T-cell (primary cell): ENCODE measurements at places on chromosomes 1 and 21. TPM values are rescaled to one million over a fixed set of nuclear protein-coding genes. Genes with fewer than 3 reads are reported as not detected.

FCRLB gene
- 0.75 TPM for total RNA-seq

GRCh38 chr1:17258758-17259130 lies 9.8 kb downstream of the PADI3 start:
- H3K27me3 ChIP-seq: peaks cover 48% of the 10 kb centered on the region
- no peaks in the 10 kb centered on the region for H3K4me1 ChIP-seq
- DNase-seq: no peak
- no peak overlapping the region for H3K4me3 ChIP-seq

- H3K4me3 ChIP-seq: no peak overlapping the region
- DNase-seq: no peak
- no peak overlapping the region for H3K27ac ChIP-seq
These were observed 54.2 kb upstream of the SLC44A3 start for GRCh38 chr1:94765958-94766357.

RGL1 gene
- total RNA-seq: 1.7 TPM

- H3K4me3 ChIP-seq: no peak overlapping the region
- peaks cover 20% of the 10 kb centered on the region for H3K4me1 ChIP-seq
- peaks cover 28% of the 10 kb centered on the region for H3K27me3 ChIP-seq
- H3K27ac ChIP-seq: no peak overlapping the region
- no peak for DNase-seq
These were observed 7.0 kb upstream of the CELSR2 start for GRCh38 chr1:109242387-109242786.

F13B gene
- total RNA-seq: not detected

SLC27A3 gene
- 24.5 TPM for total RNA-seq

GRCh38 chr1:206723805-206724472 lies 39.2 kb downstream of the MAPKAPK2 start:
- peaks cover 57% of the 10 kb centered on the region for H3K4me1 ChIP-seq
- no peak overlapping the region for H3K4me3 ChIP-seq

- DNase-seq: no peak
- no peaks in the 10 kb centered on the region for H3K27me3 ChIP-seq
- no peak overlapping the region for H3K4me3 ChIP-seq
- peak overlapping the region; percentile 19 for H3K27ac ChIP-seq
These were observed 21.8 kb upstream of the RAB4A start for GRCh38 chr1:229248821-229249817.

DNA sequence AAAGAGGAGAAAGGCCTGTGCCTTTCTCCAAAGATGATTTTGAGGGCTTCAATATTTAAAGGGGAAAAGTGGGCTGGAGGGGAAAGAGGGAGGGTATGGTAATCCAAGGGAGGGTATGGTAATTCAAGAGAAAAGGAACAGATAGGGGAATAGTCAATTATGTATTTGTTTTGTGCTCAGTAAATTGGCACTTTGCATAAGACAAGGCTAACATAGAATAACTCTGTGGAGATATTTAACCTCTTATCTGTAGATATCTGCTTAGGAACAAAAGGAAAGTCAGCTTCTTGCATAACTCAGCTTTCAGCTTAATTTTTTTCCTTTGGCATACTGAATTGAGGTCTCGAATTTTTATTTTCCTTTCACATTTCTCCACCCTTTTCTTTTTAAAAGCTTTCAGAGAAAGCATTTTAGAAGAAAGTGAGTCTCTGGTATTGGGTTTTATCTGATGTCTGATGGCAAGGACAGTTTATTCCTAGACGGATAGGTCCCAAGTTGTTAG lies 119.9 kb upstream of the F3 start:
- no peak overlapping the region for H3K27ac ChIP-seq
- H3K4me1 ChIP-seq: no peaks in the 10 kb centered on the region
- DNase-seq: no peak
- no peak overlapping the region for H3K4me3 ChIP-seq

LIN9 gene
- total RNA-seq: 5.3 TPM

GRCh38 chr1:72724951-72725861 lies 442.9 kb upstream of the NEGR1 start:
- no peak for DNase-seq
- no peak overlapping the region for H3K4me3 ChIP-seq
- H3K27ac ChIP-seq: no peak overlapping the region
- H3K4me1 ChIP-seq: no peaks in the 10 kb centered on the region
- no peaks in the 10 kb centered on the region for H3K36me3 ChIP-seq
